ENCODE measurements at places on chromosomes 6 and 20.

DNA sequence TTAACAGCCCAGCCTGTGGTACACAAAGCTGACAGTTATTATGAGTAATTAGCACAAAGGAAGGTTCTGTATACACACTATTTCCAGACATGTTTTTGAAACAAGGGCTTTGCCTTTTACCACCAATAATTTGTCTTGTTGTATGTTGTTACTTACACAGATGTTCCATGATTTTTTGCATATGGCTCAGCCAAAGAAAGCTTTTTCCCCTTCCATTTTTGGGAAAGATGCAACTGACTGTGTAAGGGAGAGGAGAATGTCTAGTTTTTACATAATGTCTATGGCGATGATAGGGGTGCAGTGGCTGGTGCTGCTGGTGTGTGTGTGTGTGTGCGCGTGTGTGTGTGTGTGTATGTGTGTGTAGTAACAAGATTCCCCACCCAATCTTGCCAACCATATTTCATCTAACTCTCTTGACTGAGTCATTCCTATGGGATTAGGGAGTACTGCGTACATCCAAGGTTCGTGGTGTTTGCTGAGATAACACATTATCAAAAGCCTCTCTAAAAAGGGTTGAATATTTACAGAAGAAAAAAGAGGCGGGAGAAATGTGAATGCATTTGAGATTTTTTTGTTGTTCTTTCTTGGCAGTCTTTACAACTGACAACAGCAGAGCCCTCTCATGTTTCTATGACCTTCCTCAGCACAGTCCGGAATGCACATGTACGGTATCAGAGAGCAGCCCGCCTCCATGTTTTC, 192.2 kb downstream of the GMPR start:
- DNase-seq = no peak

DNA sequence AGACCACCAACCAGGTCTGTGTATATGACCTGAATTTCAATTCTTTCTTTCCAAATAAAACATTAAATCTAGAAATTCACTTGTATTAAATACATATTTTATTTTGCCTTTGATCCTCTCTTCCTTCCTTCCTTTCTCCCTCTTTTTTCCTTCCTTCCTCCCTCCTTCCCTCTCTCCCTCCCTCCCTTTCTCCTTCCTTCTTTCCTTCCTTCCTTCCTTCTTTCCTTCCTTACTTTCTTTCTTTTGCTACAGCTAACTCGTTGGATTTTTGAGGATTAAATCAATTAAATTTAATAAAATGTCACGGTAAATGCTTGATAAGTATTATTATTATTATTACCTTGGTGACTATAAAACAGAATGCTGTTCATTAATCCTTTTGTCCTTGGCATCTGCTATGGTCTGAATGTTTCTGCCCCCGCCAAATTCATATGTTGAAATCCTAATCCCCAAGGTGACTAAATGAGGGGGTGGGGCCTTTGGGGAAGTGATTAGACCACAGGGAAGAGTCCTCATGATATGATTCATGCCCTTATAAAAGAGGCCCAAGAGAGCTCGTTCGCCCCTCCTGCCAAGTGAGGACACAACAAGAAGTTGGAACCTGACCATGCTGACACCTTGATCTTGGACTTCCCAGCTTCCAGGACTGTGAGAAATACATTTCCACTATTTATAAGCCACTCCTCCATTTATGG, 67.6 kb upstream of the BTBD3 start:
- DNase-seq = no peak

DNA sequence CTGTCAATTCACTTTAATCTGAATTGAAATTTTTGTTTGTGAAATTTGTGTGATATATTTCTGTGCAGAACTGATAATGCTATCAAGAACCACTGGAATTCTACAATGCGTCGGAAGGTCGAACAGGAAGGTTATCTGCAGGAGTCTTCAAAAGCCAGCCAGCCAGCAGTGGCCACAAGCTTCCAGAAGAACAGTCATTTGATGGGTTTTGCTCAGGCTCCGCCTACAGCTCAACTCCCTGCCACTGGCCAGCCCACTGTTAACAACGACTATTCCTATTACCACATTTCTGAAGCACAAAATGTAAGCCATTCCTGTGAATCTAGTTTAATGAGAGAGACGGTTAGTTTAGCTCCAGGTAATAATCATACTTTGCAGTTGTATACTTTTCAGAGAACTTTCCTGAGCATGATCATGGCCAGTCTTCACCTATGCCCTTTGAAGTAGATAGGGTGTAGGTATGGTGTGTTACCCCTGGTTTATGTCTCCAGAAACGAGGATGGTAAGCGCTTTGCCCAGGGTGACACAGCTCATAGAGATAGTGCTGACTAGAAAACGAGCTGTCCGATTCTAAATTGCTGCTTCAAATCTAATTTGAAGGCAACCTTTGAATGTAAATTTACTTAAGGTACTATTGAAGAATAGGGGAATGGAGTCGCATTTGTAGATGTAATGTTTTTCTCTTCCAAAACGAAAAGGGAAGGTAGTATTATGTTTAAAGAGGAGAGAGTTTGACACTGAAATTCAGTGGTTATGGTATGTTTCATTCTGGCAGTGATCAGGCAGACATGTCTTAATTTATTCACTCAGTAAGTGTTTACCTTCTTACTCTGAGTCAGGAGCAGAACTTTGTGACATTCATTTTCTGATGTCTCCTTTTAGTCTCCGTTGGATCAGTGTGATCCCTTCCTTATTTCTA, 11.4 kb downstream of the MYB start:
- DNase-seq = no peak

GRCh38 chr6:395432-396125, 4.0 kb downstream of the IRF4 start:
- DNase-seq = no peak

- DNase-seq = no peak
Measured at GRCh38 chr6:146426516-146426915, 117.1 kb upstream of the RAB32 start.

DNA sequence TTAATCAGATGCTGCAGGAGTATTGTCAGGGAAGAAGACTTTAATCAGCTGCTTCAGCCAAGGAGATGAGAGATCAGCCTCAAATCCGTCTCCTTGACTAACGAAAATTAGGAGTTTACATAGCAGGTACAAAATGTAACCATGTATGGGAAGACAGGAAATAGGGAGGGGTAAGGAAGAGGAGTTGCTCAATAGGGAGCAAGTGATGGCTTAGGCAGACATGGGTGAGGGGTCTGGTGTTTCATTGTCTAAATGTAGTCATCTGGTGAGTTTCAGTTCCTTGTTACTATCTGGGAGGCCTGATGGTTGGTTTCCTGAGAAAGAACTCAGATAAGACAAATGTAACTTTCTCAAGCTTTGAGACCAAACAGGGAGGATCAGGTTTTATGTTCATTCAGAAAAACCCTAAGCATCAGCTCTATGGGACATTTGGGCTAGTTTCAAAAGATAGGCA, 217.3 kb upstream of the SULF2 start:
- DNase-seq = no peak

DNA sequence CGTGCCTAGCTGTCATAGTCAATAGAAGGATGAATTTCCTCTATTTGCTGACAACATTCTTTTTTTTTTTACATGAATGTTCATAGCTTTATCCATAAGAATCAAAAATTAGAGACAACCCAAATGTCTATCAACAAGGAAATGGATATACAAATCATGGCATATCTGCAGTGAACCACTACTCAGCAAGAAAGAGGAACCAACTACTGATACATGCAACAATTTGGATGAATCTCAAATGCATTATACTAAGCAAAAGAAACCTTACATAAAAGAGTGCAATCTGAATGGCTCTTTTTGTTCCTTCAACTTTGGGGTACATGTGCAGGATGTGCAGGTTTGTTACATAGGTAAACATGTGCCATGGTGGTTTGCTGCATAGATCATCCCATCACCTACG, 17.7 kb upstream of the MCM9 start:
- DNase-seq = no peak

DNA sequence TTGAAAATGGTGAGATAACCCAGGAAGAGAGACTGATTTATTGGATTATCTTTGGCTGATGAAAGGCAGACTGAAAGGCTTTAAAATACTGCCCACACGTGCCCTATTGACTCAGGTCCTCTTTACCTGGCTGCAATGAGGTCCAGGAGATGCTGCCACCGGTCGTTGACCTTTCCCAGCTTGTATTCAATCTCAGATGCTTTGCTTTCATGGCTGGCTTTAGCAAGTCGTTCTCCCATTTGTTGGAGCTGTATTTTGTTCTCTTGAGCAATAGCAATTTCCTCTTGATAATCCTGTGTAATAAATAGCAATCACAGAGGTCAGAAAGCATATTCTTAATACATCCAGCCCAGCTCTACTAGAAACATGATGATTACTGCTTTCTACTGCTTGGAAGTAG, 368.8 kb downstream of the ESR1 start:
- no peak for DNase-seq

DNA sequence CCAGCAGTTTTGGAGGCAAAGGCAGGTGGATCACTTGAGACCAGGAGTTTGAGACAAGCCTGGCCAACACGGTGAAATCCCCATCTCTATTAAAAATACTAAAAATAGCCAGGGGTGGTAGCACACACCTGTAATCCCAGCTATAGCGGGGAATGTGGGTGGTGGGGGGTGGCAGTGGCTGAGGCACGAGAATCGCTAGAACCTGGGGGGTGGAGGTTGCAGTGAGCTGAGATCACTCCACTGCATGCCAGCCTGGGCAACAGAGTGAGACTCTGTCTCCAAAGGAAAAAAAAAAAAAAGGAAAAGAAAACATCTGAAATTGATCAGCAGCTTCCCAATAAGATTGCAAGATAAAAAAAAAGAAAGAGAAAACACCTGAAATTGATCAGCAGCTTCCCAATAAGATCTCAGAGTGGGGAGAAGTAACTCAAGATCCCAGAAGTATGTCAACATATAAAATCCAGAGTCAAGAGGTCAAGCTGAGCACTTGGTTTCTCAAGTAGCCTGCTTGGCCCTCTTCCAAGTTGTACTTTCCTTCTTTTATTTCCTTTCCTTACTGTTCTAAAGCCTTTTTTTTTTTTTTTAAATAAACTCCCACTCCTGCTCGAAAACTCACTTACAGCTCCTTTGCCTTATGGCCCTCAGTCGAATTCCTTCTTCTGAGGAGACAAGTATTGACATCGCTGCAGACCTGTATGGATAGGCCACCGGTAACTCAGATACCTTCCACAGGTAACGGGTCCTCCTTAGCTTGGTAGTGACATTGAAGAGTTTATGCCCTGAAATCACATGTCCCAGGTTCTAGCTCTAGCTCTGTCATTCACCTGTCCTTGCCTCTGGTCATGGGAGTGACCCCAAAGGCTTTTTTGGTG, 368.5 kb upstream of the SYNCRIP start:
- no peak for DNase-seq

DNA sequence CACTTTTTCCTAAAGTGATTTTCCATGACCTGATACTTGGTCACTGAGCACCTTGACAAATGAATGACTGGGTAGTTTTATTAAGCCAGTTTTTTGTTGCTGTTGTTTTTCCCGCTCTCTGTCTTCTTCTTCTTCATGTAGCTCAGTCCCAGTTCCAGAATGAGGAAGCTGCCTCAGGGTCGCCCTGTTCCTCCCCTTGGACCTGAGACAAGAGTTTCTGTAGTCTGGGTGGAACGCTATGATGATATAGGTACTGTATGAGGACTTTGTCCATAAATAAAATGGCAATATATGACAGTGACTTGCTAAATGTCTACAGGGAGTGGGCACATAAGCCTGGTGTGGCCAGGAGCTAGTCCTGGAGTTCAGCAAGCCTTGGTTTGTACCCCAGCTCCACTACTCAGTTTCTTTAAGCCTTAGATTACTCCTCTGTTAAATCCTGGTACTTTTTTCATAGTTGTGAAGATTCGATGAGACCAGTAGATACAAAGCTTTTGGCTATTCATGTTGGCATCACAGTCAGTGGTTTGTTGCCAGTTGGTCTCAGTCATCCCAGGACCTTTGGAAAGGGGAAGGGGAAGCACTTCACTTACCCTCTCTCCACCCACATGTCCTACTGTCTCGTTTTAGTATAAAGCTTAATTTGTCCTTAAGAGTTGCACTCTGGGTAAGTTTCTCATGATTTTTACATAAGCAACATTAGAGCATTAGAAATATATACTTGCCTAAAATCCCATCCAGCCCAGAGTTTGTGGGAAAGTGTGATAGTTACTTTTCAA, 11.1 kb upstream of the ADIG start:
- DNase-seq = no peak

DNA sequence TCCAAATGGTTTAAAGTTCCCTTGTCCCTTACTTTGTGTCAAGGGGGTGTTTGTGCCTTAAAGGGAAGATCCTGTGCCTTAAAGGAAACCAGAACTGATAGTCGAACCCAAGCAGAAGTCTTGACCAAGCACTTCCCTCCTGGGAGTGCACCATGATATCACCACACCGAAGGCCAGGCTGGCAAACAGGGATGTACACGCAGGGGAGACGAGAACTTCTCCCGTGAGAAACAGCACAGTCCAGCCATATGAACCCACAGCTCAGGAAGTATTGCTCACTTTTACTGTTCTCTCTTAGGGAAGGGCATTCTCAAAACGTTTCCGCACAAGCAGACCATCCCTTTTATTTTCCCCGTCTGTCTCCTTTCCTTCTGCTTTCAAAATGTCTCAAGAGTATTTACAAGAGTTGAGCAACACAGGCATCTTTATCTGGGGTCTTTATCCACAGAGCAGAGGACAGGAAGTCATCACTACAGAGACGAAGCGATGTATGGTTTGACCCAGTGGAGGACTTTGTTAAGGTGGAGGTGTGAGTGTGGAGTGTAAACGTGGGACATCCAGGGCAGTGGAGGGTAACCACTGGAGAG, 12.8 kb upstream of the SERPINB1 start:
- no peak for DNase-seq

DNA sequence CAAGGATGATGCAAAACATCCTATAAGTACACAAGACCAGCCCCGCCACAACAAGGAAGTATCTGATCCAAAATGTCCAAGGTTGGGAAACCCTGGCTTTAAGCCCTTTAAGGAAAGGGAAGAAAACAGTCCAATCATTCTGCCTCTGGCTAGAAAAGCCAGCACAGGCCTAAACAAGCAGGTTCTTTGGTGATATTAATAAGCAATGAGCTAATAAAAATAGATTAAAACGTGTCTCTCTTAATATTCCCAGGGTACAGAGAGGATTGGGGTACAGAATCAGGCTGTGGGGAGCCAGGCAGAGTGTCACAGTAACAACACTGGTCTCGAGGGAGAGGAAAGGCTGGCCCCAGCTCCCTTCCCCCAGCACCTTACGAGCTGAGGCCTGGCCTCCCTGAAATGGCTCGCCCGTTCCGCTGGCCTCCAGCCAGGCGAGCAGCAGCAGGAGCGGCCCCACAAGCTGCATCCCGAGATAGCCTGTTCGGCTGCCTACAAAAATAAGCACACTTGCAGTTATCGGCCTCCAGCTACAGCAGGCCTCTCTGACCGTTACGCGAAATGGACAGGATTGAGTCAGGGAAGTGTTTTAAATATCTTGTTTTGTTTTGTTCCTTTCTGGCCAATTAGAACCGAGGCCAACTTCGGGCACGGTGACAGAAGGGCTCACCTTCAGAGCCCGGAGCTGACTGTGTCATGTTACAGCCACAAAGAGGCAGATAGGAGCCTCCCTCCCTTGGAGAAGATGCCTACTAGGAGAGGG, 4.0 kb upstream of the ZMYND8 start:
- no peak for DNase-seq

GRCh38 chr6:158970640-158971275, 29.2 kb downstream of the RSPH3 start:
- no peak for DNase-seq

GRCh38 chr6:13681305-13682061, 30.2 kb downstream of the RANBP9 start:
- DNase-seq = no peak

All from stimulated activated CD4-positive, alpha-beta T cell treated with anti-CD3 and anti-CD28 coated beads, Interleukin-2, amount 100 ng/mL, for 48 hours (primary cell).